Progenitor cell of endocrine pancreas (in vitro differentiated cells): ENCODE measurements at places on chromosomes 4 and X. TPM values are rescaled to one million over a fixed set of nuclear protein-coding genes. Genes with fewer than 3 reads are reported as not detected.

- peaks cover 8% of the 10 kb centered on the region for H3K4me1 ChIP-seq
- no peaks in the 10 kb centered on the region for H3K27me3 ChIP-seq
- no peak overlapping the region for H3K27ac ChIP-seq
- H3K36me3 ChIP-seq = no peaks in the 10 kb centered on the region
- no peak overlapping the region for H3K4me3 ChIP-seq
These were observed 66.3 kb upstream of the FAM9C start for GRCh38 chrX:13110433-13111324.

DNA sequence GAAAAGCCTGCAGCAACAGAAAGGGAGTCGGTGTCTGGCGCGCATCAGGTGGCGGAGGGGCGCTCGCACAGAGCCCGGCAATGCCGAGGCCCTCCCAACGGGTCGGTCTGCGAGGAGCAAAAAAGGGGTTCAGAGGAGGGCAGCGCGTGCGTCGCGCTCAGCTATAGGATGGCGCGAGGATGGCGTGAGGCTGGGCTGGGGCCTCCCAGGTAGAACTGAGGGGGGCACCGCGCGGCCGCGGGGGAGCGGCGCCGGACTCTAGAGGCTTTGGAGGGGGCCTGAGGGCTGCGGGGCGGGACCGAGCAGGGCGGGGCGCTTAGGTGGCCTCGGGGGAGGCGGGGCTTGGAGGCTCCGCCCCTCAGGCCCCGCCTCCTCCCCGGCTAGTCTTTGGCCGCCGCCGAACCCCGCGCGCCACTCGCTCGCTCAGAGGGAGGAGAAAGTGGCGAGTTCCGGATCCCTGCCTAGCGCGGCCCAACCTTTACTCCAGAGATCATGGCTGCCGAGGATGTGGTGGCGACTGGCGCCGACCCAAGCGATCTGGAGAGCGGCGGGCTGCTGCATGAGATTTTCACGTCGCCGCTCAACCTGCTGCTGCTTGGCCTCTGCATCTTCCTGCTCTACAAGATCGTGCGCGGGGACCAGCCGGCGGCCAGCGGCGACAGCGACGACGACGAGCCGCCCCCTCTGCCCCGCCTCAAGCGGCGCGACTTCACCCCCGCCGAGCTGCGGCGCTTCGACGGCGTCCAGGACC, at the start of gene PGRMC1:
Gene PGRMC1, plus strand, starts transcription at position 414 of the 751 bp plus-strand sequence. Its CDS starts 79 bp downstream, at position 493.
- H3K36me3 ChIP-seq = peaks cover 6% of the 10 kb centered on the region
- peak; percentile 60 for DNase-seq
- H3K27ac ChIP-seq = peak within 1 kb of the TSS; percentile 95

DNA sequence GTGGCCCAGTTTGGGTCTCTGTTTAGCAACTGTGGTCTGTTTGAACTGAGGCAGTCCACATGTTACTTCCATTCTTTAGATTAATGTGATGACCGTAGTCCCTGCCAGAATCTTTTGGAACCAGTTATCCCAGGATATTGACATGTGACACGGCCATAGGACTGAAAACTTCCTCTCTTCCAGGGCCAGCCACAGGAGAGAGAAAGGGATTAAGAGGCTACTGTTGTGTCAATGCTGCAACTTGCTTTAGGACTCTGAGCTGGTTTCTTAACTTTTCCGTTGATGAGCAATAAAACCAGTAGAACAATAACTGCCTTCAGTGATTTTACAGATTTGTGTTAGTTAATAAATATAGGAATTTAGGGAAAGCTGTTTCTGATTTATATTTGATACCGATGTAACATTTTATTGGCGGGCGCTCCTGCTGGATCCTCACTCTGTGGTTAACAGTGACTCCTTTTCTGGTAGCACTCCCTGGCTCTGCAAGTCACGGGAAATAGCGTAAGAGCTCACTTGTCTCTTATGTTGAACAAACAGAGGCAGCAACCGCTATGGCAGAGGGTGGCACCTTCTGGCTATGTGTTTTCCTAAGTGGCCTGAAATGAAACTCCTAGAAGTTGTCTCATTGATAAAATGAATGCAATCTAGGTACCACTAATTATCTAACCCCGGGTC, 2.5 kb downstream of the TENM3 start:
- H3K27ac ChIP-seq = no peak overlapping the region
- DNase-seq = no peak
- H3K27me3 ChIP-seq = peaks cover 36% of the 10 kb centered on the region
- H3K4me3 ChIP-seq = no peak overlapping the region

DNA sequence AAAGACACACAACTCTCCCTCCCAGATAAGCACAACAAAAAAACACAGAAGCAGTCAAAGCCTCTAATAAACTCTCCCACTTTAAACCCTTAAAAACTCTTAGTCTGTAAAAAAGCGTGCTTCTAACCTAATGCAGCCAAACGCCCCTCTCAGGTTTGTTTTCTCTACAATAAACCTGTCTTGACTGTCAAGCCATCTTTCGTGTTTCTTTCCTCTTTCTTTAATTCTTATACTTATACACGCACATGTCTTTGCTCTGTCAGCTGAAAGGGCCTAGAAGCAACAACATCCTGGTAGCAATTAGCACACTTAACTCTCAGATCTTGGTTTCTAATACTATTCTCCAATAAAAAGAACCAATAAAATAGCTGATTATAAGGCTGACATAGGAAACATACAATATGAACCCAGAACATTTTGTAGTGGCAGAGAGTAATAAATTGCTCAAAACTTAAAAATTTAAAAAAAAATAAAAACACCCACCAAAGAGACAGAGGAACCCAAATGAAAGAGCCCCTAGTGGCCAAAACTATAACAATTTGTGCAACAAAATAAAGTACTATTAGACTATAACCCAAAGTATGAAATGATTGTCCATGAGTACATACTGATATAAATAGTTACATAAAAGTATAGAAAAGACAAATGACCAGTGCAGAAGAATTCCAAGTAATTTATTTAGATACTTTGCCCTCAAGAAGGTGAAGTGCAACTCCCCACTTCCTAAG, 440.4 kb upstream of the ADGRL3 start:
- H3K36me3 ChIP-seq = no peaks in the 10 kb centered on the region
- no peaks in the 10 kb centered on the region for H3K4me1 ChIP-seq
- DNase-seq = no peak
- no peaks in the 10 kb centered on the region for H3K27me3 ChIP-seq
- H3K4me3 ChIP-seq = no peak overlapping the region

DNA sequence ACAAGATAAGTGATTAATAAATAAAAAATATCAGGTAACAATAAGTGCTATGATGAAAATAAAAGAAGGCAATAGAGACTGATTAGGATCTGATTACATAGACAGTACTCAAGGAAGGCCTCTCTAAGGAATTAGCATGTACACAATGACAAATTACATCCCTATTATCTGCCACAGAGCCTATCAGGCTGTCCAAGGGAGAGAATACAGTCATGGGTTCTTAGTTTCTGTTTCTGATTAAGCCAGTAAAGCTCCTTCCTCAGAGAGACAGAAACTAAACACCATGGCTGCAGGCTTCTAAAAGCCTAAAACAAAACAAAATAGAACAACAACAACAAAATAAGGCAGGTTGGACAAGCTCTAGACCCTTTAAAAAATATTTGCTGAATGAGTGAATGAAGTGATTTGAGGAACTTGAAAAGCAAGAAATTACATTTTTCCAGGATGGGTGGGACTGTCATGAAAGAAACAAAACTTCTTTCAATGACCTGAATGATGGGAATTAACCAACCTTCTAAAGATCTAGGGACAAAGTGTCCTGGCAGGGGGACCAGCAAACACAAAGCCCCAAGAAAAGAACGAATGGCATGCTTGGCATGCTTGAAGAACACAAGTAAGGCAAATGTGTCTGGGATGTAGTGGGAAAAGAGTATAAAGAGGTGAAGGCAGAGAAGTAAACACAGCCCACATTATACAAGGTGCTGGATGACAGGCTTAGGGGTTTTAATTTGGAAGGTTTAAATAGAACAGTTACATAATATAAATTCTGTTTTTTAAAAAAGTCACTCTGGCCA, 44.1 kb downstream of the NAA11 start:
- no peaks in the 10 kb centered on the region for H3K4me1 ChIP-seq
- H3K27me3 ChIP-seq = no peaks in the 10 kb centered on the region
- H3K36me3 ChIP-seq = no peaks in the 10 kb centered on the region
- DNase-seq = no peak

GRCh38 chr4:43959976-43960375, 488.6 kb downstream of the KCTD8 start:
- H3K4me3 ChIP-seq = no peak overlapping the region
- H3K27ac ChIP-seq = no peak overlapping the region
- peaks cover 5% of the 10 kb centered on the region for H3K4me1 ChIP-seq
- DNase-seq = no peak
- no peaks in the 10 kb centered on the region for H3K27me3 ChIP-seq

DNA sequence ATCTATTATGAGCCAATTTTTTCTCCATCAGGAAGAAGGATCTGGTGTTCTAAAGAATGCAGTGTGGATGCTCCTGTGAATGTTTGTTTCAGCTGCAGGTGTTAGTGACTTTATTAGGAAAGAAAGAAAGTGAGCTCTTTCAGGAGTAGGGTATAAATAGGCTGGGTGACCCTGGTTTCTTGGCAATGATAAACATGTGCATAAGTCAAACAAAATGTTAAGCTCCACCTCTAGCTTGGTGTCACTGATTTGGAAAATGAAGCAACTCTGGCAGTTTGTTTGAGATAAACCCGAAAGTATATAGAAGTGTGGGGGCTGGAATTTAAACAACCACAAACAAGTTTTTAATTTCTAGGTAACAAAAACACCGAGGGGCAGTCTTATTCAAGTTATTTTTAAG, 152.3 kb downstream of the COL4A6 start:
- H3K4me3 ChIP-seq = no peak overlapping the region
- no peak for DNase-seq
- no peaks in the 10 kb centered on the region for H3K36me3 ChIP-seq
- peaks cover 14% of the 10 kb centered on the region for H3K4me1 ChIP-seq
- no peaks in the 10 kb centered on the region for H3K27me3 ChIP-seq

DNA sequence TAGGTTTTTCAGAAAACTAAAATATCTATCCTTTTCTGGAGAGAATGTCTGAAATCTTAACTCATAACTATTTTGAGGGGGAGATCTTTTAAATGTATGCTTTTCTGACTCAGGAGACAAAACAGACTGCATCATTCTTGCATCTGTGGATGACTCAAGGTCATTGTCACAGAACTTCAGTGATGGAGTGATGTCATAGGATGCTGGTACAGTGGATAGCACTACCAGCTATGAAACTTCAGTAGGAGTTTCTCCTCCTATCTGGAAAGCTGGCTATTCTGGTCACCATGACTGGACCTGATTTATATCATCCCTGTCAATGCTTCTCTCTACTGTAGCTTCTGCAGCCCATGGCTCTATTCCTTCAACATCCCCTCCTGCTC, 50.3 kb downstream of the PARM1 start:
- no peak overlapping the region for H3K27ac ChIP-seq
- no peak overlapping the region for H3K4me3 ChIP-seq
- no peak for DNase-seq
- H3K27me3 ChIP-seq = no peaks in the 10 kb centered on the region
- peaks cover 11% of the 10 kb centered on the region for H3K36me3 ChIP-seq

- H3K36me3 ChIP-seq = peaks cover 4% of the 10 kb centered on the region
- no peaks in the 10 kb centered on the region for H3K27me3 ChIP-seq
- H3K4me1 ChIP-seq = peaks cover 11% of the 10 kb centered on the region
- DNase-seq = no peak
- H3K27ac ChIP-seq = peak within 1 kb of the TSS; percentile 98
- H3K4me3 ChIP-seq = peak within 1 kb of the TSS; percentile 85
These were observed at the start of gene AMER1 for GRCh38 chrX:64205441-64205734. AMER1 (minus strand) TSS chrX:64205708; CDS start chrX:64193286, 12,422 bp downstream.

GRCh38 chrX:10769195-10769594, 148.8 kb upstream of the MID1 start:
- peaks cover 10% of the 10 kb centered on the region for H3K4me1 ChIP-seq
- H3K27me3 ChIP-seq = no peaks in the 10 kb centered on the region
- DNase-seq = no peak
- H3K27ac ChIP-seq = peak overlapping the region; percentile 92

DNA sequence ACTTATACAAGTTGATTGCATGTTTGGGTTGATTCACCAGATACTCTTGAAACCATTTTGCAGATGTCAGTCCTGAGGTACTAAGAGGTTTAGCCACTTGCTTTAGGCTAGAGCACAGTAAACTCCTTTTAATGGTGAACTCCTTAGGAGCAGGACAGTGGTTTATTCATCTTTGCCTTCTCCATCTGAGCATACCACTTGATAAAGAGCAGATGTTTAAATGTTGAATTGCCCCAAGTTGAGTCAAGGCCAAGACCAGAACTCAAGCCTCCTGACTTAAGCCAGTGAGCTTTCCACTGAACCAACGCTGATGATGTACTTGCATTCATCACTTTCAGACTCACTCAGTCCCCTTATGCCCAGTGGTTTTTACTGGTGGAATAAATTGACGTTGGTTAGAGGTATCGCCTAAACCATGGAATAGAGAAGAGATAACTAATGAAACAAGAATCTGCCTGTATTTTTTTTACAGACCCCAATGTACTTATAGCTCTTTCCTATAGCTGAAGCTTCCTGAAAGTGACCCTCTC, 7.5 kb downstream of the DAPP1 start:
- H3K36me3 ChIP-seq = no peaks in the 10 kb centered on the region
- no peak overlapping the region for H3K27ac ChIP-seq
- H3K27me3 ChIP-seq = no peaks in the 10 kb centered on the region
- no peaks in the 10 kb centered on the region for H3K4me1 ChIP-seq

- no peak for DNase-seq
- H3K4me3 ChIP-seq = no peak overlapping the region
- peaks cover 1% of the 10 kb centered on the region for H3K4me1 ChIP-seq
- no peaks in the 10 kb centered on the region for H3K27me3 ChIP-seq
- H3K36me3 ChIP-seq = no peaks in the 10 kb centered on the region
These were observed 324.1 kb downstream of the TLL1 start for GRCh38 chr4:166197166-166197565.

- H3K27ac ChIP-seq = no peak overlapping the region
- H3K4me1 ChIP-seq = no peaks in the 10 kb centered on the region
- H3K27me3 ChIP-seq = no peaks in the 10 kb centered on the region
- no peak overlapping the region for H3K4me3 ChIP-seq
- no peaks in the 10 kb centered on the region for H3K36me3 ChIP-seq
These were observed 6.8 kb upstream of the VSIG4 start for GRCh38 chrX:66046612-66047235.

- no peak for DNase-seq
- peaks cover 16% of the 10 kb centered on the region for H3K4me1 ChIP-seq
- H3K36me3 ChIP-seq = no peaks in the 10 kb centered on the region
- H3K4me3 ChIP-seq = no peak overlapping the region
- H3K27me3 ChIP-seq = no peaks in the 10 kb centered on the region
These were observed 489.3 kb downstream of the INPP4B start for GRCh38 chr4:142356801-142357200.

ASB9 gene
- 1.6 and 2.7 TPM in 2 replicates for total RNA-seq

PDCL2 gene
- total RNA-seq = not detected in 2 replicates

SSX2 gene
- not detected in 2 replicates for total RNA-seq

CCSER1 gene
- total RNA-seq = 11.6 and 11.7 TPM in 2 replicates

NDUFA1 gene
- 57.7 and 61.8 TPM in 2 replicates for total RNA-seq

GUCY1B1 gene
- total RNA-seq = 1.5 and 1.9 TPM in 2 replicates

NKX1-1 gene
- not detected in 2 replicates for total RNA-seq

PGAM4 gene
- not detected in 2 replicates for total RNA-seq
